ENCODE measurements at places on chromosomes 2 and 18.
A peak's percentile ranks its signal among the peaks of the same experiment; 100 is the strongest.

DNA sequence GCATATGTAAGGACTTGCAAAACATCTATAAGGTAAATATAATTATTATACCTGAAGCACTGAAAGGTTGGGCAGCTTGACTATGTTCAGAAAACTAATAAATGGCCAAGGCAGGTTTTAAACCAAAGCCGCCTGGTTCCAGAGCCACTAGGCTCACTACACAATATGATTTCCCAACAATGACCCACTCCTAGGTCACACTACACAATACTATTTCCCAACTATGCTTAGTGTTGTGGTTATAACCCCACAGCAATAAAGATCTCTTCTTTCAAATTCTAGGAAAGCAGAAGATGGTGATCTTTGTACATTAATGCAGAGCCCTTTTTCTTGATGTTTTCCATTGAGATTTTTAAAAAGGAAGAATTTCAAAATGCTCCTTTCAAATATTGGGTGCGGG is 180.4 kb downstream of the CYRIA start:
- no peak for DNase-seq

DNA sequence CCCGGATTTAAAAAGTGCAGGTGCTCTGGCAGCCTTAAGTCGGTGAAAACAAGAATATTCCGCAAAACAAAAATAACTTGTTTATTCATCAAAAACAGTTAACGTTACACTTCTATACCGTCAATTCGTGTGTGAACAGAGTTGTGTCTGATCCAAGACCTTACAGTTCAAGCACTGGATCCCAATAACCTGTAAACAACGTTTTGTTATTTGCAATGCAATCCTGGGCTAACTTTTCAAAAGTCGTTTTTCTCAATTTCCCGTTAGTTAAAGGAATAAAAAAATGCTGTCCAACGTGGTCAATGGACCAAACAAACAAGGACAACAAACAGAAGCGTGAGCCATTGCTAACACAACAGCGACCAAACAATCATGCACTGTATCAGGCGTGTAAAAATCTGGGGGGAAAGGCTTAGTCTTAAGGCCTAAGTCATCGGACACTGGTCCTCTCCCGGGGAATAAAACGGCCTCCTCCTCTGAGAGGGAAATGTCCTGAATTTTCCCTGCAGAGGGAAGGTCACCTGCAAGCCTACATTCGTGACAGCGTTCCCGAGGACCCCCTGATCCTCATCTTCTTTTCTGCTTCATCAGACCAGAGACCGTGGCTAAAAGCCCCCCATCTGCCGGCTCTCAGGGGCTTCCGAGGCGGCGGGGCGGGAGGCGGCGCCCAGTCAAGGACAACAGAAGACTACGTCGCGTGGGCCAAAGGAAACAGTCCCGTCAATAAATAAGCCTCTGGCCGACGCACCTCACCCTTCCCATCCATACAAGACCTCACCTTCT is 490 bp downstream of the NDUFS1 start:
- no peak for DNase-seq

DNA sequence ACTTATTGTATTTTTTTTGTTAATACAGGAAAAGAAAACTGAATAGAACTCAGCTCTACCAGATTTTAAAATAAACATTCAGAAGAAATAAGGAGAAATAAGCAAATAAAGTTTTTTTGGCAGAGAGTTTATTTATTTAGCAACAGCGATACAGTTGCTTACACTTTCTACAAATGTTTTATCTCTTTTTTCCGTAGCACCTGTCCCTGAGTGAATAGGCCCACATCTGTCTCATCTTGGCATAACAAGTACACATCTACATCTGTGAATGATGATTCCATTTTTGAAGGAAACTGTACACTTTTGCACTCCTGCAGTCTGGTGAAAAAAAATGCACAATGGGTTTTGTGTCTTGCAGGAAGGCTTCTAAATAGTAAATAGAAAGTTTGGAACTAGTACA is 783.6 kb upstream of the ZEB2 start:
- no peak for DNase-seq

DNA sequence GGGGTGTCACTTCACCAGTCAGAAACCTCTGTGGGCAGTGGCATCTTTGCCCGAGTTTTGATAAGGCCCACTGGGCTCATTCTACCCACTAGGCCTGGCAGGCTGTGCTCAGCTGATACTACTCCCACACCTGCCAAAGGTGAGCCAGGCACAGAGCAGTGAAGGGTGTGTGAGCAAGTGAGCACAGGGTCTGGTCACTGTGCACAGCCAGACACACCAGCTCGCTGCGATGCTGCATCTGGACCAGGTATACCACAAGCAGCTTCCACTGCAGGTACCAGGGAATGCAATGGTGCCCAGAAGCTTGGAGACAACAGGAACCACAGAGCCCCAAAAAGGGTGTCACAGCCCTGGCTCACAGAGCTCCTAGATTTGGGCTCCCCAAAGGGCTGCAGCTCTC is 40.6 kb upstream of the CBLN2 start:
- no peak for DNase-seq

DNA sequence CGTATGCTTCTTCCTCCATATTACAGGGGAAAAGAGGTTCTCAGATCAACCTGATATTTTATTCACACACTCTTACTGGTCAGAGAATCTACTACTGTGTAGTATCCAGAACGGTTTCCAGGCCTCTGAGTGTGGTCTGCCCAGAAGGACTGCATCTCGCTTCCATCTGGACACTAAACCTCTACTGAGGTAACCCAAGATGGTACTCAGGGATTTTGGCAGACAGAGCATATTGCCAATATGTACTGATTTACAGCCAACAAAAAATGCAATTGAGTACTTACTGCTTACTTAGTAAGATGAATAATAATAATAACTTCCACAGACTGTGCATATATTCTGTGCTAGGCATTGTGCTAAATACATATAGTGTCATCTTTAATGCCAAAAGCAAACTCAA is 55.8 kb downstream of the CYRIA start:
- no peak for DNase-seq

DNA sequence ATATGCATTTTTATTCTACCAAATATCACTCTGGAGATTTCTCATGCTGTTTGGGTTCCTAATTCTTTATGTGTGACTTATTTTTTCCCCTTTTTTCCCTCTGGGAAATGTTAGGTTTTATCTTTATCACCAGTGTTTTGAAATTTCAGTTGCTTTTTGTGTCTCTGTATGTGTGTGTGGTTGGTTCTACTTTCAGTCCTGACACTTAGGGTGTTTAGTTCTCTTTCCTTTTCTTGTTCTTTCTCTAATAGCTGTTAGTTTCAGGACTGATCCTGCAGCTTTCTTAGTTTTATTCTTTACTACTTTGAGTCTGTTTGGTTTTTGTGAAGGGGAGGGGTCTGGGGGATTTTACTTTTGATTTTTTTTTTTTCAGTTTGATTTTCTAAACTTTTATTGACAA is 23.1 kb downstream of the PPM1B start:
- no peak for DNase-seq

- DNase-seq, result peak; percentile 34
These were observed 89.4 kb downstream of the CELF4 start for GRCh38 chr18:37476182-37476581.

GRCh38 chr2:102065675-102066252 is 74.0 kb downstream of the IL1R2 start:
- DNase-seq, result peak; percentile 62

DNA sequence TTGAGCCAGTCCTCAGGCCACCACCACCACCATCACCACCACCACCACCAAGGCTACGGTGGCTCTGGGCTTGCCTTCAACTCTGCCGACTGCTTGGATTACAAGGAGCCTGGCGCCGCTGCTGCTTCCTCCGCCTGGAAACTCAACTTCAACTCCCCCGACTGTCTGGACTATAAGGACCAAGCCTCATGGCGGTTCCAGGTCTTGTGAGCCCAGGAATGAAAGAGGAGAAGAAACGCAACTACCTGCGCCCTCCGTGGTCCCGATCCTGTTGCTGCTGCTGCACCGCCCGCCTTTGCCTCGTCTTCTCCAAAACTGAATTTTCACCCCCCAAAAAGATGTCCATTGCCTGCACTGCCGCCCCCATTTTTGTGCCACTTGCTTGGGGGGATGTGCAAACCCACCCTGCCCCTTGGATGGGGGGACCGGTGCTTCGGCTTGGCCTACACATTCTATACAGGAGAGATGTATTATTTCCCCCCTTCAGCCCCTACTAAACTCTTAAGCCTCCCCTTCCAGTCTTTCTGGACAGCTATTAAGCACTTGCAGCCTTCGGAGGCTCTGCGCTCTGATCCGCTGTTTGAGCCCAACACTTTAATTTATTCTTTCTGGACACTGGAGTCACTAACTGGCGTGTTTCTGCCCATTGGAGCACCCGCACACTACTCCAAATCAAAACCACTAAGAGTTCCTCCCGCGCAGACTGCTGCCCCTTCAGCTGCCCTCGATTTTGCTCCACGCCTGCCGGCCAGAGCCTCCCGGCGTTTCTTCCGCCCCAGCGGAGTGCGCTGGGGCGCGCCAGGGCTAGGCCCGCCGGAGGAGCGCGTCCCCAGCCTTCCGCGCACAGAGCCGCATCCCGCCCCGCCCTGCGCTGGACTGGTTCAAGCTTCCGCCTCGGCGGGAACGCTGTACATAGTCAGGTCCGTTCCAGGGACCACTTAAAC is 5.7 kb downstream of the OTX1 start:
- no peak for DNase-seq

- peak; percentile 78 for DNase-seq
These were observed 50.1 kb upstream of the LPIN2 start for GRCh38 chr18:3062798-3063680.

DNA sequence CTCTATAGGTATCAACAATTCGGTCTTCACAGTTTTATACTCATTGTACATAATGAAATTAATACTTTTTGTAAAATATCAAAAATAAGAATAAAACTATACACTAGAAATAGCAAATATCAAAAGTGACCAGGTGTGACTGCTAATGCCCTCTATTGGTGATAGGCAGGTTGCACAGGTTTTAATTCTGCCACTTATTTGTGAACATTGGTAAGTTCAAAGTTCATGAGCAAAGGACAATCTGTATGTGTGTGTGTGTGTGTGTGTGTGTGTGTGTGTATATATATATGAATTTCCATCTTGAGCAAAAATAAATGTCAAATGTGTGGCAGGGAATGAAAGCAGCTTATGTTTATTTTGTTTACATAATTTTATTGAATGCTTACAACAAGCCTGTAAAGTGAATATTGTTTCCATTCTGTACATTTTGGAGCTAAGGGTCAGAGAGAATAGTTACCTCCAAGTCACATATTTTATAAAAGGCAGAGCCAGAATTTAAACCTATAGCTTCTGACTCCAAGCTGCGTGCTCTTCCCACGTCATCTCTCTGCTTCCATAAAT is 537.4 kb downstream of the CPS1 start:
- no peak for DNase-seq

DNA sequence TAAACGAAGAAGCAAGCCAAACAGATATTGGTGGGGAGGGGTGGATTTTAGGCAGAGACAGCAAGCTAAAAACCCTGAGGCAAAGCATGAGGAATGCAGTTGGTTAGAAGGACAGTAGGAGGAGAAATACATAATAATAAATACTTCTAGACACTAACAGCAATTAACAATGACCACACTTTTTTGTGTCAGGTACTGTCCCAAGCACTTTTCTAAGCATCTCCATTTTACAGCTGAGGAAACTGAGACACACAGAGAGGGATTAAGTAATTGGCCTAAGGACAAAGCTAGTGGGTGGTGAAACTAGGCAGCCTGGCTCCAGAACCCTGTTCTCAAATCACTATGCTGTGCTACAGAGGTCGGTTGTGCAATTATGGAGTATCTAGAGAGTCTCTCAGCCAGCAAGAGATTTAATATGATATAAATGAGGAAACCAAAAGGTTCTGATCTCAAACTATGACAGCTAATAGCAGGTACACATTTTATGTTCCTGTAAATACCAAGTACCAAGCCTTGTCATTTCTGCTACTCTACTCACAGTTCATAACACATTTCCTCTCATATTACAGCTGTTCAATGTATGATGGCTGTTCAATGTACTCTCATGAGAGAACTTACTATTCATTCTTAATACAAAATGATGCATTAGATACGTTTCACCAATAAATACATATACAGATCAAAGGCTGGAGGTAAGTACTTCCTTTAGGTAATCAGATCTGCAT is 5.3 kb downstream of the MAP4K3 start:
- DNase-seq, result no peak

DNA sequence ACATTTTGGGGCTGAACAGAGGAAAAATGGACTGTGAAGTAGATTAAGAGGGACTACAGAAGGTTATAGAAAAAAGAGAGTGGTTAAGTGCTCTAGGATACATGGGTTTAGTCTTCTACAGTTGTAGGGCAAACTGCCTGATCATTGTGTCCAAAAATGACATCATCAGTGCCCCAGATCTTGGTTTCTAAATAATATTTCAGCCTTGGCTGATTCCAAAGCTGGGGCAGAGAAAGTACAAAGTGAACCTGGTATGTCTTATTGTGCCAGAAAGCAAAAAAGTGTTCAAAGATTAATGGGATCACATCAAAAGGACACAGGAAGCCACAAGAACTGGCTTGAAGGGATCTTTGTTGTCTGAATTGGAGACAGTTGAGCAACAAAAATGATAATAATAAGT is 97.1 kb upstream of the ZNF521 start:
- DNase-seq, result no peak

DNA sequence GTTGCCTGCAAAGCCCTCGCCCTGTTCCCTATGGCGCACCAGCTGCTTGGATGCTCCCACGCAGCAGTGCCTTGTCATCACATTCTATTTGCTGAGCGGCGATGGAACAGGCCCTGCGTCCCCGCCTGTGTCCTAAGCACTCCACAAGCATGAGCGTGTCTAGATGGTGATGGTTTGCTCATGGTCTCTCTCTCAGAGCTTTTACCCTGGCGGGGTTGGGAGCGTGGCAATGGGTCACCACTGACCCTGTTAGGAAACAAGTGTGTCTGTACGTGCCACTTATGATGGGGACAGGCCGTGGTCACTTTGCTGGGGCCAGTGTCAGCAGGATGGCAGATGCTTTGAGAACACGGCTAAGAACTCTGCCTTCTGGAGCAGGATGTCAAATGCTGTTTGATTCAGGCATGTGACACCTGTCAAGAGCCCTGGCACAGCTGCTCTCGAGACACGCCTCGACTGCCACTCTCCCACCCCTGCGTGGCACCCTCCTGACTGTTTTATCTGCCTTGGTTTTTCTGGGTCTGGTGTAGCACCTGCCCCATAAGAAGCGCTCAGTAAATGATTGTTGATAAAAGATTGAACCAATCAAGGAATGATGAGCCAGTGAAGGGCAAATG is 44.2 kb downstream of the RRM2 start:
- no peak for DNase-seq

All from hematopoietic multipotent progenitor cell treated with erythropoietin and hydrocortisone succinate and interleukin-3 and kit ligand, for 17 days (in vitro differentiated cells).